ENCODE measurements at places on chromosomes 7 and 10.
A peak's percentile ranks its signal among the peaks of the same experiment; 100 is the strongest.

GRCh38 chr10:17335065-17335464, 107.0 kb downstream of the VIM start:
- no peak for DNase-seq

GRCh38 chr7:20164425-20165145, 52.6 kb downstream of the MACC1 start:
- no peak for DNase-seq

GRCh38 chr10:121188005-121188404, 336.8 kb downstream of the WDR11 start:
- peak; percentile 69 for DNase-seq

DNA sequence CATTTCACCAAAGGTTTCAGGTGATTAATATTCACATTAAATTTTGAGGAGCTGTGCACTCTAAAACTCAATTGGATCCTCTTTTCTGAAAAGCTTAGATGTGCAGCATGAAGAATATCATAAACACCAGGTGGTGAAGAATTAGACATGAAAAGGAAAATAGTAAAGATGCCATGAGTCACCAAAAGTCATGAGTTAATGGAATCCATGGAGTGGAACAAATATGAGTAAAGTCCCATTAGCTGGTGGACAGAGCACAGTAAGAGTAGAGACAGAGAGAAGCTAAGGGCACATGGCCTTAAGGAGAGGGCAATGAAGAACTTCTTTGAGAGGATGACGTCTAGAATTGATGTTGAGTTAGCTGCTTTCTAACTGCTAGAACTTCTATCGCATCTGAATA, 271.6 kb downstream of the CSTF2T start:
- no peak for DNase-seq

GRCh38 chr7:33836797-33837355, 68.5 kb upstream of the BMPER start:
- no peak for DNase-seq

DNA sequence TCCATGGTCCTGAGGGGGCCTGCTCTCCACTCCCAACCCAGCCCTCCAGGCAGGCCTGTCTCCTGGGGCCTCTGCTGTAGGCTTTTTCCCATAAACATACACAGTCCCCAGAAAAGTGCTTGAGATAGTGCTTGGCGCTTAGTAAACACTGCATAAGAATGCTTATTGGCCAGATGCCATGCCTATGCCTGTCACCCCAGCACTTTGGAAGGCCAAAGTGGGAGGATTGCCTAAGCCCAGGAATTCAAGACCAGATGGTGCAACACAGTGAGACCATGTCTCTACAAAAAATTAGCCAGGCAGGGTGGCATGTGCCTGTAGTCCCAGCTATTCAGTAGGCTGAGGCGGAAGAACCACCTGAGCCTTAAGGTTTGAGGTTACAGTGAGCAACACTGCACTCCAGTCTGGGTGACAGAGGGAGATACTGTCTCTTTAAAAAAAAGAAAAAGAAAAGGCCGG, 24.6 kb upstream of the ASL start:
- no peak for DNase-seq

DNA sequence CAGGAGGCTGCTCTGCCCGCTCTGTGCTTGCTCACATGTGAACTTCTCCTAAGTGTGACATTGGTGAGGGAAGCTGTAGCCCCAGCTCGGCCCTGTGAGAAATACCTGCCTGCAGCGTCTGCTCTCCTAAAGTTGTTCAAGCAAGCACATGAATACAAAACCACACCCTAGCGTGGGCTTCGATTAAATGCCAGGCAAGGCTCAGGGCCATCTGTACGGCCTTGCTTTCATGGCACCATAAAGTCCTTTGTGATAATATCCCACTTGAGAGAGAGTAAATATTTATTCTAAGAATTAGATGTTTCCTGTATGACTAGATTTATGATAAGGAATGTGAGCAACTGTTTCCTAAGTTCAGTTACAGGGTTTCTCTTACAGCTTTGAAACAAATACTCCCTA, 262.8 kb upstream of the KLF14 start:
- DNase-seq, result no peak

DNA sequence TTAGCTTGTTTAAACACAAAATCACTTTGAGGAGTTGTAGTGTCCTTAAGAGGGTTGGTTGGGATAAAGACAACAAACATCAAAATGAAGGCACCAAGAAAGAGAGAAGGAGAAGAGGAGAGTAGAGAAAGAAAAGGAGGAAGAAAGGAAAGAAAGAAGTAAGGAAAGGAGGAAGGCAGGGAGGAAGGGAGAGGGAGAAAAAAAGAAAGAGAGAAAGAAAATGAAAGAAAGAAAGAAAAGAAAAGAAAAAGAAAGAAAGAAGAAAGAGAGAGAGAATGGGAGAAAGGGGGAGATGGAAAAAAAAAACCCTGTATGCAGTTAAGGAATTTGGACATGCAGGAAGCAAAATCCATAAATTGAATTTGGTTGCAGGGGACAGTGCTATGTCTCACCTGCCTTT, 635.4 kb upstream of the FZD8 start:
- no peak for DNase-seq
